ENCODE measurements at places on chromosomes 11 and 22. TPM values are rescaled to one million over a fixed set of nuclear protein-coding genes. Genes with fewer than 3 reads are reported as not detected.

C11orf58 gene
- 108 TPM for total RNA-seq

EXPH5 gene
- 5.4 TPM for total RNA-seq

APOA4 gene
- not detected for total RNA-seq

LRRC55 gene
- not detected for total RNA-seq

TPCN2 gene
- 5.7 TPM for total RNA-seq

MFNG gene
- 4.0 TPM for total RNA-seq

TSGA10IP gene
- not detected for total RNA-seq

C22orf23 gene
- total RNA-seq, result not detected

HBG2 gene
- total RNA-seq, result not detected

MMP12 gene
- not detected for total RNA-seq

Data from hair follicular keratinocyte (primary cell).